ENCODE measurements at places on chromosomes 12 and 14.

- no peak for DNase-seq
These were observed 348.8 kb downstream of the TMEM117 start for GRCh38 chr12:44184499-44185206.

DNA sequence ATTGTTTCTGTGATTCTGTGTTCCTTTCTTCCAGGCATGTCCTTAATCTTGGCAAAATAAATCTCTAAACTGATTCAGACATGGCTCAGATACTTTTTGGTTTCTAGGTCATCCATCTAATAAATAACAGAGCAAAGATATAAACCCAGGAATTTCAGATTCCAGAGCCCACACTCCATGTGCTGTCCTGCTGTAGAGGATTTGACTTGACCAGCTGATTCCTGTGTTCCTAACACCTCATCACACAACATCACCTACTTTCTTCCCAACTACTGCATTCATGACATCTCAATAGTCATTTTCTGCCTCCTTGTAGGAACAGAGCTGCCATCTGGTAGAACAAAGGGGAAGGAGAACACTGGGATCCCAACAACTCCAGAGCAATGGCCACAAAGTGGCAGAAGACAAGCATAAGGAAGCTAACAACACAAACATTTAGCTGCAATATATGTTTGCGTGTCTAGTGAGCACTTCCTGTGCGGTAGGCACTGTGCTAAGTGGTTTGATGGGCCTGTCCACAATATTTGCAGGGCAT is 91.9 kb upstream of the OVCH1 start:
- DNase-seq: peak; percentile 33

GRCh38 chr12:130222519-130223218 is 60.4 kb downstream of the FZD10 start:
- DNase-seq: no peak

DNA sequence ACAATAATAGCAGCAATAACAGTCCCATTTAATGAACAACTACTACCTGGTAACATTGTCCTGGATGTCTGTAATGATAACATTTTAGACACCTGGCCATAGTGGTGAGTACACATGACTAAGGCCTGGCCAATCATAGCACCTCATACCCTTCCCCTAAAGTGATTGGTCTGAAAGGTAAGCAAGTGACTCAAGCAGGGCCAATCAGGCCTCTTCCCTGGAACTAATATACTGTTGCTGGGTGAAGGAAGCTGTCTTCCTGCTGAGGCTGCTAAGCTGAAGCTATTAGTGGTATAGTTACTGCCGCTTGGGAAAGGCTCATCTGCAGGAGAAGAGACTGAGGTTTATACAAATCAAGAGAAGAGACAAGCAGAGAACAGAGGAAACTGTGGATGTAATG is 18.7 kb upstream of the NOS1 start:
- no peak for DNase-seq

DNA sequence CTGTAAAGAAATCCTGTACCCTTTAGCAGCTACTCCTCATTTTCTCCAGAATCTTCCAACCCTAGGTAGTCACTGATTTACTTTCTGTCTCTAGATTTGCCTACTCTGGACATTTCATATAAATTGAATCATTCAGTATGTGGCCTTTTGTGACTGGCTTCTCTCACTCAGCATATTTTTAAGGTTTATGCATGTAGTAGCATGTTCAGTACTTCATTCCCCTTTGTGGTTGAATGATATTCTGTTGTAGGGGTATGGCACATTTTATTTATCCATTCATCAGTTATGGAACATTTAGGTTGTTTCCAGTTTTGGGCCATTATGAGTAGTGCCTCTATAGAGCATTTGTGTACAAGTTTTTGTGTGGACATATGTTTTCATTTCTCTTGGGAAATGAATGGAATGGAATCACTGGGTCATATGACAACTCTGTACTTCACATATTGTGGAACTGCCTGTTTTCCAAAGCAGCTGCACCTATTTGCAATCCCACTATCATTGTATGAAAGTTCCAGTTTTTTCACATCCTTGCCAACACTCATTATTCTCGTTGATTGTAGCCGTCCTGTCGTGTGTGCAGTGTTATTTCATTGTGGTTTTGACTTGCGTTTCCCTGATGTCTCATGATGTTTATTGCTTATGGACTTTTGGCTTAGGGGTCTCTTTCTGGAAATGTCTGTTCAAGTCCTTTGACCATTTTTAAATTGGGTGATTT is 57.2 kb downstream of the ATF7IP start:
- no peak for DNase-seq

DNA sequence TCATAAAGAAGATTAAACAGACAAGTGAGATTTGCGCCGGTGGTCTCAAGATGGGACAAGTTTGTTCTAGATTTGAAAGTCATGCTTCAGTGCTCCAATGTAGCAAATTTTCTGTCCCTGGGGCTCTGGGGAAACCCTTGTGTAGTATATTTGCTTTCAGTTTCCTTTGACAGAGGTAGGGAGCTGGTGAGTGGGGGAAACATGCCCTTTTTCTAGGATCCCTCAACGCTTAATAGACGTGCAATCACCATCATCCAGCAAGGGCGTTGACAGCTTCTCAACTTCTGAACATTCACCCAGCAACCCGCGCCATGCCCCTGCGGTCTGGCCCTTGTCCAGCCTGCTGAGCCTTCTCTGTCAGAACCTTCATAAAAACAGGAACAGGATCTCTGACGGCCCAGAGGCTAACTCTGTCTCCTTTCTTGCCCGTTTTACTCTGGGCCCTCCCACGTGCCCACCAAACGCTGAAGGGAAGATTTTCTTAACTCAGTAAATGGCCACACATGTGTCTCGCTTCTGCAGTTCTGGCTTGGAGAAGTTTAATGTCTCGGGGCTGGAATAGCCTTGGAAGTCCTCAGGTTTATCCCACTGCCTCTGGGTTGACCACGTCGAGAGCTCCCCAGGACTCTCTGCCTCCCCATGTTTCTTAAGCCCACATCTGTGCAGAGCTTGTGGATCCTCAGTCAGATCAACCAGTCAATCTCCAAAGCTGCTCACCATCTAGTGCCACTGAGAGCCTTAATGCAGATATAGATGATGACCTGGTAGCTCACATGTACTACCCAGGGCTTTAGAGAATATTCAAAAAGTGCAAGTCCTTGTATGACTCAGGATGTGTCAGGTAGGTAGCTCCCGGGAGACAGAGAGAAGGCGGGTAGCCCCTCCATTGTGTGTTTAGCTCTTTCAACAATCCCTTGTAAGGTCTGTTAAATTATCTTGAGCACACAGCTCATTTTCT is 58.1 kb upstream of the CCND2 start:
- no peak for DNase-seq

DNA sequence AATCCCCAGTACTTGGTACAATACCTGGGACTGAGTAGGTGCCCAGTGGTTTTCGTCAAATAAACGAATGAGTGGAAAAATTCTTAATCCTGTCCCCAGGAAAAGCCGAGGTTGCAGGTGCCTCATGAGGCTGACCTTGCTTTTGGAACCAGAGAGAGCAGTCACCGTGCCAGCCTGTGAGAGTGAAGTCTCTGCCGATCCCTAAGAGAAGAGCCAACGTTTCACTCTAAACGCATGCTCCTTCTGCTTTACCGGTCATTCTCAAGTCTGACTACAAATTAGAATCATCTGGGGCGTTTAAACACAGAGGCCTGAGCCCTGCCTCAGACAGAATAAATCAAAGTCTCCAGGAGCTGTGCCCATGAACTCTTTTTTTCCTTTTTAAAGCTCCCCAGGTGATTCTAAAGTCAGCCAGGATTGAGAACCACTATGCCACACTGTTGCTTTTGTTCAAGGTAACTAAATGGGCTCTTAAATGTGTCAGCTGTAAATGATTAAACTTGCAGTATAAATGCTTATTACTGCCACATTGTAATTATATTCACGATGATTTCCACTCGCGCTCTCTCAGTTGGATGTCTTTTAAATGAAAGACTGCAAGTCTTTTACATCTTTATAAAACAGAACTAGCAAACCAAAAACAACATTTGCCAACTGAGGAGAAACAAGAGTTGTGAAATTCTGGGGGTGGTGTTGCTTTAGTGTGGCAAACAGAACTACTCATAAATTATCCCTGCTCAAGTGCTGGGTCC is 26.9 kb downstream of the TCP11L2 start:
- no peak for DNase-seq

DNA sequence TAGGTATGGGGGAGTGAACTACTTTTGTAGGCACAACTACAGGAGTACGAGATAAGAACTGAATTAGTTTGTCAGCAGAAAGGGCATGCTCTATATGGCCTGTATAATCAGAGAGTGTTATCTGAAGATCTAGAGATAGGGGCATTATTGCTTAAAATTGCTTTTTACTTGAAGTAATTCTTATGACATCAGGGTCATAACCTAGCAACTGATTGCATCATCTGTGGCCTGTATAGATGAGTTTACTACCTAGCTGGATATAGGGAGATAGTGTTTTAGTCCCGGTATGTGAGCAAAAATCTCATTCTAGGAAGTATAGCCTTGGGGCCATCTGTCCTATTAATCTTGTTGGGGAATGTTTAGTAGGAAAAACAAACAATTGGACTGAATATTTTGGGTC is 142.7 kb downstream of the TMEM117 start:
- DNase-seq: no peak

GRCh38 chr12:13104409-13104808 is 942 bp upstream of the GSG1 start:
- no peak for DNase-seq

DNA sequence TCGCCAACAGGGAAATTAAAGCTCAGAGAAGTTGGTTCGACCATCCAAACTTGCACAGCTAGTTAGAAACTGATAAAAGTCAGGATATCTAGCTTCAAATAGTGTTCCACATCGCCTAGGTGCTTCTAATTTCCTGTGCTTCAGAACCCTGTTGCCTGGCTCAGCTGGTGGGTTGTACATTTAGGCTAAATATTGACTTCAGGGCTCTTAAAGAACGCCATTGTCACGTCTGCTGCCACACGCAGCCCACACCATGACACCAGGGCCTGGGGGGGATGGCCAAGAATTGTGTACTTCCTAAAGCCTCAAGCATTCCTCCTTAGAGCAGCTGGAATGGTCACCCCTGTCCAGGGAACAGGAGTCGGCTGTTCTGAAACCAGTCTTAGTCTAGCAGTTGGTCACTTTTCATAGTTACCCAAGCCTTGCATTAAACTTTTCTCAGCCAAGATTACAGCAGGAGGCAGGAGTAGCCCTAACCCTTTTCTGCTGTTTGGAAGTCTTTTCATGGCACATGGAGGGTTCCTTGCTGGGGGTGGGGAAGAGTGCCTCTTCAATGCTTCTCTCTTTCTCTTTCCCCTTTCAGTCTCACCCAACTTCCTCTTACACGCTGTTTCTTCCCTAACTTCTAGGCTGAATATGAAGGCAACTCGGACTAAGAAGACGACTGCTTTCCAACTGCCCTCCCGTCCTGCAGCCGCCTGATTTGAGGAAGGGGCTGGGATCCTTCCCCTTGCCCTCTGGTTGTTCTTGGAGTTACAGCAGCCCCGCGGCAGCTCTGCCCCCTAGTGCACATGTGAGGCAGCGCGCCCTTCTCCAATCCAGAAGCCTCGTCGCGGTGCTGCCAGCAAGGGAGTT is 17.1 kb downstream of the FOS start:
- DNase-seq: peak; percentile 82

Measured in right lung (tissue), 10 donors.